ENCODE measurements at places on chromosomes 6 and 20. TPM values are rescaled to one million over a fixed set of nuclear protein-coding genes. Genes with fewer than 3 reads are reported as not detected.

Gene CYP39A1
- 0.33 TPM for total RNA-seq

Gene BPHL
- total RNA-seq: 12.7 TPM

Gene ZC2HC1B
- not detected for total RNA-seq

Gene MACROD2
- 0.33 TPM for total RNA-seq

Gene TPD52L1
- 7.2 TPM for total RNA-seq

Gene FILIP1
- 10.0 TPM for total RNA-seq

Gene DLGAP4
- 29.7 TPM for total RNA-seq

Gene LAMA2
- total RNA-seq: 1.6 TPM

Gene AFG1L
- 2.6 TPM for total RNA-seq

Gene ALDH5A1
- total RNA-seq: 0.98 TPM

Gene KPNA5
- 10.7 TPM for total RNA-seq

Gene FBXO30
- 9.1 TPM for total RNA-seq

Gene TPX2
- total RNA-seq: 40.5 TPM

Gene AGER
- not detected for total RNA-seq

Gene TENT5A
- 6.0 TPM for total RNA-seq

Gene NRN1
- 47.7 TPM for total RNA-seq

Gene SIRPB1
- 1.6 TPM for total RNA-seq

Gene SNAP25
- not detected for total RNA-seq

Gene PRL
- total RNA-seq: not detected

Gene TNFRSF21
- total RNA-seq: 88.1 TPM

Gene PFDN6
- 34.7 TPM for total RNA-seq

Gene BTNL2
- not detected for total RNA-seq

Gene BNIP5
- not detected for total RNA-seq

Gene TAAR1
- total RNA-seq: not detected

Gene PHACTR3
- total RNA-seq: 0.57 TPM

Gene CCN5
- total RNA-seq: not detected

Gene ZNF165
- total RNA-seq: 0.67 TPM

Gene FUT9
- total RNA-seq: under 0.01 TPM

Gene FARS2
- total RNA-seq: 27.5 TPM

Gene CPXM1
- total RNA-seq: 0.19 TPM

Gene HRH3
- total RNA-seq: not detected

Gene TRIM15
- not detected for total RNA-seq

Gene LYRM4
- 19.0 TPM for total RNA-seq

Gene NHLRC1
- total RNA-seq: 2.0 TPM

Gene DEFB132
- total RNA-seq: not detected

Gene DNMT3B
- 3.7 TPM for total RNA-seq

Gene GLP1R
- total RNA-seq: not detected

Gene MCHR2
- not detected for total RNA-seq

Measured in vein endothelial cell (primary cell).